ENCODE measurements at places on chromosomes 4 and X.

DNA sequence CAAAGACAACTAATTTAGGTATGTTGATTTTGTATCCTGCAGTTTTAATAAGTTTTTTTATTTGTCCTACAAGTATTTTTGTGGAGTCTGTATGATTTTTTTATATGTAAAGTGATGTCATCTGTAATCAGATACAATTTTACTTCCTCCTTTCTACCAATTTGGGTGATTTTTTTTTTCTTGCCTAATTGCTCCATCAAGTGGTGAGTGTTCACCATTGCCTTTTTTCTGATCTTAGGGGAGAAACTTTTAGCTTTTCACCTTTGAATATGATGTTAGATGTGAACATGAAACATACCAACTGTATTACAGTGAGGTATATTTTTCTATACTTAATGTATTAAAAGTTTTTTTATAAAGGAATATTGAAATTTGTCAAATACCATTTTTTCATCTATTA lies 362.3 kb downstream of the PABPC4L start:
- DNase-seq: no peak

GRCh38 chrX:78329486-78329885 lies 2.1 kb upstream of the CYSLTR1 start:
- no peak for DNase-seq

GRCh38 chrX:9339603-9340491 lies 125.0 kb upstream of the TBL1X start:
- no peak for DNase-seq

DNA sequence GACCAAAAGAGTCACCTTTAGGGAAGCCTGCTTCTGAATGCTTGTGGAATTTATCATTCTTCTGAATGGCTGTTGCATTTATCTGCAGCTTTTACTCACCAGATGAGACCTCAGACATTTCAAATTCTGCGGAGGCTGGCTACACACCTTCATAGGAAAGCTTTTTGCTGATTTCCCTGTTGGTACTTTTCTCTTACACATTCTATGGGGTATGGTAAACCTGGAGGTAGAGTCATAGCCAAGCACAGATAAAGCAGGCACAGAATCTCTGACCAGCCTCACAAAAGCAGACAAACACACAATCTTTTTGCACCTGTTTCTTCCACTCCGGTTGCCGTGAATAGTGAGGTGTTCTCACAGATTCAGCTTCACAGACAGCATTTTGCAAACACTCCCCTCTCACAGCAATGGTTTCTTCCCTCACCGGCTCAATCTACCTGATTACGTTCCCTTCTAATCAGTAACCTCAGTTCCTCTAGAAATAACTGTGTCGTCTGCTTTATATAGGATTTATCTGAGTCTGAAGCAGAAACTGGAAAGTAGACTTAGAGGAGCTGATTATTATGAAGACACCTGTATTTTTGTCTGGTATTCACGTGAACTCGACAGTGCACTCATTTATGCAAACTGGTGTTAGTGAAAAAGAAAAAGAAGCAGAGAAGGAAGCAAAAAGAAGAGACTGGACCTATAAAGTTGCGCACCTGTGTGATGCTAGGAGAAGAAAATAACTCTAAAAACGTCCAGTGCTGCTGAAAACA lies 83.1 kb downstream of the DMD start:
- DNase-seq: no peak

GRCh38 chr4:73527196-73527595 lies 45.7 kb downstream of the AFM start:
- DNase-seq: no peak

- no peak for DNase-seq
Observed at GRCh38 chr4:124372916-124373315, 339.6 kb downstream of the ANKRD50 start.

- DNase-seq: no peak
Observed at GRCh38 chr4:61462451-61463326, 262.6 kb downstream of the ADGRL3 start.

- DNase-seq: no peak
Observed at GRCh38 chrX:150635952-150636351, 57.2 kb upstream of the MTMR1 start.

DNA sequence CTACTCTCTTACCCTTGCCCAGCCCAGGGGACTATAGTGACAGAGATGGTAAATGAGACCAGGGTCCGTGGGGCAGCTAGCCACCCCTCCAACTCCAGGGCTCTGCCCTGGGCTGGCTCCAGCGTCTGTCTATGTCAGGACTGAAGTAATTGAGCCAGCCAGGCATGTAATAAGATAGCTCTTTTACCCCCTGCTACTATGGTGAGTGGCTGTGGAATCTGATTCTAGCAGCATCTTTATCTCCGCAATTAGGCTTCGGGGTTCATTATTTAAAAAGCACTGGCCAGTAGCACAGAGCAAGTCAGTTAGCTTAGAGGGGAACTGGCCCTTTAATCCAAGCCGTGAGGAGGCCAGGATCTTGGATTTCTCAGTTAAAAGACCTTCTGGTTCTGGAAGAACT lies 123.3 kb upstream of the RAI2 start:
- no peak for DNase-seq

DNA sequence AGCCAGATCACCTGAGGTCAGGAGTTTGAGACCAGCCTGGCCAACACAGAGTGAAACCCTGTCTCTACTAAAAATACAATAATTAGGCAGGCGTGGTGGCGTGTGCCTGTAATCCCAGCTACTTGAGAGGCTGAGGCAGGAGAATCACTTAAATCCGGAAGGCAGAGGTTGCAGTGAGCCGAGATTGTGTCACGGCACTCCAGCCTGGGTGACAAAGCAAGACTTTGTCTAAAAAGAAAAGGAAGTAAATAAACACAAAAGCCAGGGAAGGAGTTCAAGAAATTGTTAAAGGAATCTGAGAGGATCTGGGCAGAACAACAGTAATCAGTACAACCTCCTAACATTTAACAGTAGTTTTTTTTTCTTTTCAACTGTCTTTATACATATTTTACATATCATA lies 48.7 kb upstream of the ARHGEF6 start:
- no peak for DNase-seq

DNA sequence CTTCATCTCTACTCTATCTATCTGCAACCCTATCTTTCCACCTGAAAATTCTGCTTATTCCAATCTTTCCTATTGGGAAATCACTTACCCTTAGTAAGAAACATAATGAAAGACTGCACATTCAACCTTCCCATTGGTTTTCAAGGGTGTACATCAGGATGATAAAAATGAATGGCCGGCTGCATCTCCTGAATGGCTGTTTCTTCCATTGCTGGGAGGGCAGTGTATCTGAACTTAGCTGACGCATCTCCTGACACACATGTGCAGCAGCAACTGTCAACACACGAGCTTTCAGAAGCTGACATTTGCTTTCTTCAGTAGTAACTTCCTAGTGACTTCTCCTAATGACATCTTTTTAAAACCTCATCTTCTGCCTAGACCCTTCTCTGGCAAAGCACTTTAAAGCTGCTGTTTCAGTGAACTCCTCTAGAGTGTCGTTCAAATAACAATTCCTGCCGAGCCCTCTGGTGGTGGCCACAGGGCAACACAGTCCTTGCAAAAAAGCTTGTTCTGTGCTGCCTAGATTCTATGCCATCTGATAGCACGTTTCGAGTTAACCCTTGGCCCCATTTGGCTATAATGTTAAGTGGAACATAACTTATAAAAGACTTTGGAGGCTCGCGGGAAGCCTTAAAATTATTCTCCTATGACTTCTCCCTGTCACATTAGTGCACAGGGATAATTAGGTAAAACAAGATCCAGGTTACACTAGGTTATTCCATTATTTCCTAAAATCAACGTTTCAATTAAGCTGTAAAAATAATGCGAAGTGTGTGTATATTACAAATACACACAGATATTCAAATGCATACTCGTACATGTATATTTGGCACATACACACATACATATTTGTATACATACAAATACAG lies 2340.7 kb downstream of the PCDH7 start:
- DNase-seq: no peak

DNA sequence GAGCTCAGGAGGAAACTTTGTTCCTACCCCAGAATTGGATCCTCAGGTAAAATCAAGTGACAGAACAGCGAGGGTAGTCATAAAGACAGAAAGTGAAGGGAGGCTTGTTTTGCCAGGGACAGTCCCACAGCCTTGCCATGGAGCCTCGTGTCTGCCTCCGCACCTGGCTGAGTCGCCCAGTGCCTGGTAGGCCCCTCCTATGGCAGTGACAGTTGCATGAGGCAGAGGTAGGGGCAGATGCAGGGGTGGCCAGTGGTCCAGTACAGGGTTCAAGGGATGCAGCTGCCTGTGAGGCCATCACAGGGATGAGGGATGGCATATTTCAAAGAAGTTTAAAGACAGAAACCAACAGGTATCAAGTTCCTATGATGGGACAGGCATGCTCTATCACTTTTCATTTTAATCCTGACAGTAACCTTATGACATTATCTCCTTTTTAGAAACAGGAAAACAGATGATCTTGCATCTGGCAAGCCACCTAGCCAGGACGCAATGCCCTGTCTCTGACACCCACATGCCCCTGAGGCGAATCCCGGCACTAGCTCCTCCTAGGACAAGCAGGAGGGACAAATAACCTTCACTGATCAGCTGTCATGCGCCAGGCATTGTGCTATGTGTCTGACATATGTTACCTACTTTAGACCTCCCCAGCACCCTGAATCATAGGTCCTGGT lies 127.4 kb upstream of the ENPP6 start:
- no peak for DNase-seq

DNA sequence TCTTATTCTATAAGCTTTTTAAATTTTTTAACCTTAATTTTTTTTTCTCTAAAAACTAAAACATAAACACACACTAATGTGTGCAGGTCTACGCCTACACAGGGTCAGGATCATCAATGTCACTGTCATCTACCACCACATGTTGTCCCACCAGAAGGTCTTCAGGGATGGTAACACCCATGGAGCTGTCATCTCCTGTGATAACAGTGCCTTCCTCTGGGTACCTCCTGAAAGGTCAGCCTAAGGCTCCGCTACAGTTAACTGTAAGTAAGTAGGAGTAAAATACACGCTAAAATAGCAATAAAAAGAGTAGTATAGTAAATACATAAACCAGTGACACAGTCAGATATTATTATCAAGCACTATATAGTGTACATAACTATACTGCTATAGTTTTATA lies 45.9 kb upstream of the GPRIN3 start:
- DNase-seq: no peak

Data from stimulated activated CD8-positive, alpha-beta memory T cell treated with anti-CD3 and anti-CD28 coated beads, Interleukin-4, amount 100 ng/mL, for 24 hours (primary cell).